ENCODE measurements at places on chromosomes 1 and 21.
A peak's percentile ranks its signal among the peaks of the same experiment; 100 is the strongest.

DNA sequence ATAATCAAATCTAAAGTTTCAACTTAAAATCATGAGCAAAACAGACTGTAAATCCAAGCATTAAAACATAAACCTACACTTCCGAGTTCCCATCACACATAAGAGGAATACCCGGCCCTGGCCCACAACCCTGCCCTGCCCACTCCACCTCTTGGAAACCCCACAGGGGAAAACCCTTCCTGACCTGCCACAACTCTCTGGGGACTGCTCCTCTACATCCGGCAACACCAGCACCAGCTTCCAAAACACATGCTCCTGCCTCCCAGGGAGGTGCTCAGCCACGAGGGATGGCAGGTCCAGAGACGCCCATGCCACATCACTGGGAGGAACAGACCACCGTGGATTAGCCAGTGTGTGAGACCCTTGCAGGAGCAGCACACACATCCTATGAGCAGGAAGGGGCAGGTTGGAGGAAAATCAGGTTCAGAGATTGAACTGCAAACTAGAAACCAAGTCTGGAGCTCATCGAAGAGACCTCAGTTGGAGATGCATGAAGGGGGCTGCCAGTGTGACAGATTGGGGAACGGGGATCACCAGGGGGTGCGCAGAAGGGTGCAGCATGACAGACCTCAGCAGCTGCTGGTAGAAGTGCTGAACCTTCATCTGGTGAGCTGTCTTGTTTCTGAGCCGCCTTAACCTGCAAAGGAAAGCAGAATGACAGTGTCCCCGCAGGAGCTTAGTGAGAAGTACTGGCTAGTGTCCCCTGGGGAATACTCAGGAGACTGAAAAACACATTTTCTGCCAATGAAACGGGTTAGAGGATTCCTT lies 25.8 kb upstream of the LSS start:
- DNase-seq = no peak

DNA sequence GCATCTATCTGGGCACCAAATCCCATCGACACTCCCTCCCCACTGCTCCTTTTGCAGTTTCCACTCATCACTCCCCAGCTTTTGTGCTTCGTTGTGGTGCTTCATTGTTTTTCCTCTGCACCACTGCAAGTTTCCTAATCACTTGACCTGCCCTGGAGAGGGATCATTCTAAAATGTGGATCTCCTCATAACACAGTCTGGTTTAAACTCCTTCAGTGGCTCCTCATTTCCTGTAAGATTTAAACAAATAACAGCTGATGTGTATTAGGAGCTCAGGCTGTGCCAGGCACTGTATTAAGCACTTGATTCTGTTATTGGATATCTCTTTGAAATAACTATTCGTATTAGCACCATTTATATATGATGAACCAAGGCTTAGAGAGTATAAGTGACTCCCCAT lies 51.3 kb downstream of the MAP10 start:
- DNase-seq = no peak

GRCh38 chr1:204435381-204435831 lies 23.8 kb upstream of the PPP1R15B start:
- no peak for DNase-seq

DNA sequence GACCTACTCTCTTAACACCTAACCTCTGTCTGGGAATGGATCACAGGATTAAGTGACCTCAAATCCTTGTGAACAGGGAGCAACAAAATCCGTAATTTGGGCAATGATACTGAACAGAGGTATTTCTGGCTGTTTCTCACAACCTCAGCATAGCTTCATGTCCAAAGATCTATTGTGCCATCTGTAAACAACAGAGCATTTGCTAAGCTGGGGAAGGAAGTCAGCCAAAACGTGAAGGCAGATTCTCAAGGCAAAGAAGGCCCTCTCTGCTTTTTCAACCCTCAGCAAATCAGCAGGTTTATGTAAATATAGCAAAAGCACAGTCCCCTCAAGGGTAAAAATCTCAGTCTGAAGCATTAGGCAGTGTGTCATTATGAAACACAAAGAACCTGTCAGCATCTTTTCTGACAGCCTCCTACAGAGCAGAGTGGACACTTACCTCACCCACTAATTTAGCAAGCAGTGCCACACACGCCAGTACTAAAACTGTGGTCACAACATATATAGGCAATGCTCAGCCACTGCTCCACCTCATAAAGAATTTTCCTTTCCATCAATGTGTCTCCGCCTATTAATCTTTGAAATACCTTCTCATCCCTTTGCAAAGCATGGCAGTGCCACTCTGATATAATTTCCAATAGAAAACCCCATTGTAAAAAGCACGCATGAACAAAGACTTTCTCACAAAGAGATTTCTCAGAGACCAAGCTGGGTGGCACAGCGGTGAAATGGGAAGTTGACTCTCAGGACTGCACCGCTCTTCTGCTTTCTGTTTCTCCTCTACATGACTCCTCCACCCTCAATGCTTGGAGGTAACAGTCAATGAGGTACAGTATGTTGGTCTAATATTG lies 188.0 kb downstream of the RERE start:
- DNase-seq = no peak

DNA sequence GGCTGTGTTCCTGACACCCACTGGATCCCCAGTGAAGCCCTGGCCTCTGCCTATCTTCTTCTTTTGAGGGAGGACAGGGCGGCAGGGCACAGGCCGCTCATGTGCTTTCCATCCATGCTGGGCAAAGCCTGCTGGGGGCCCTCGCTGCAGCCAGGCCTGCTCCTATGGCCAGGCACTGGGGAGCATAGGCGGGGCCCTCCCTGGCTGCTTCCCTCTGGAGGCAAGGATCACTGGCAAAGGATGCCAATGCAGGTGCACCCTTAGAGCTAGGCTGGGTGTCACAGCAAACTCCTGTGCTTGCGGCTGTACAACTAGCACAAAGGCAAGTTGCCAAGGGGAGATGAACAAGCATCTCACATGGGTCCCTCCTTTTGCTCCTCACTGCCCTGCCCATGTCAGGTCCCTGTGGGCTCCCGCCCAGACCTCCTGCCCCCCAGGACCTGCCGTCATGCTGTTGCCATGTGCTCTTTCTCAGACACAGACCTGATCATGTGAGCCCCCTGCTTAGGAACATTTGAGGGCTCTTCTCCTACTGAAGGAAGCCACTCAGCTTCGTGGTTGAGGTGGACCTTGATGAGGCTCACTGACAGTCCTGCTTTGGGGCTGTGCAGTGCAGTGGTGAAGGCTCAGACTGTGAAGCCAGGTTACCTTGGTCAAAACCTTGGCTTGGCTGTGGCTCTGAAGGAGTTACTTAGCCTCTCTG lies 393.6 kb downstream of the PTPRU start:
- DNase-seq = no peak

- DNase-seq = no peak
These were observed 169.4 kb downstream of the C1orf94 start for GRCh38 chr1:34346128-34346527.

- no peak for DNase-seq
These were observed 164.2 kb downstream of the NRIP1 start for GRCh38 chr21:14900611-14901010.

- no peak for DNase-seq
These were observed 54.1 kb upstream of the LYST start for GRCh38 chr1:235920596-235921375.

- DNase-seq = no peak
These were observed 56.3 kb upstream of the GALNT2 start for GRCh38 chr1:230010603-230011332.

DNA sequence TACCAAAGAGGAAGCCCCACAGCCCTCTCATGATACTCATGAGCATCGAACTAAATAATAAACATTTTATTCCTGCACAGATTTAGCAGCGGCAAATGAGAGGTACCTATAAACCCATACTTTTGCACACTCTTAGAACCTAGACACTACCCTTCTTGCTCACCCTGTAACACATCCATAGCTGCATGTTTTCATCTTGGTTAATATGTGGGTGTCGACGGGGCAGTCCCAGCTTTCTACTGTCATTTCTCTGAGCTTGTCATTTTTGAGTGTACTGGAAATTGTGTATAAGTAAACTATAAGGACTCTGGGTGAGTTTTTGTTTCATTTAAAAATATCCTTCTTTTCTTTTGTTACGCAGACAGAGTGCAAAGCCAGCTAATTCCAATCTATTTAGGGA lies 25.5 kb downstream of the OVGP1 start:
- no peak for DNase-seq

DNA sequence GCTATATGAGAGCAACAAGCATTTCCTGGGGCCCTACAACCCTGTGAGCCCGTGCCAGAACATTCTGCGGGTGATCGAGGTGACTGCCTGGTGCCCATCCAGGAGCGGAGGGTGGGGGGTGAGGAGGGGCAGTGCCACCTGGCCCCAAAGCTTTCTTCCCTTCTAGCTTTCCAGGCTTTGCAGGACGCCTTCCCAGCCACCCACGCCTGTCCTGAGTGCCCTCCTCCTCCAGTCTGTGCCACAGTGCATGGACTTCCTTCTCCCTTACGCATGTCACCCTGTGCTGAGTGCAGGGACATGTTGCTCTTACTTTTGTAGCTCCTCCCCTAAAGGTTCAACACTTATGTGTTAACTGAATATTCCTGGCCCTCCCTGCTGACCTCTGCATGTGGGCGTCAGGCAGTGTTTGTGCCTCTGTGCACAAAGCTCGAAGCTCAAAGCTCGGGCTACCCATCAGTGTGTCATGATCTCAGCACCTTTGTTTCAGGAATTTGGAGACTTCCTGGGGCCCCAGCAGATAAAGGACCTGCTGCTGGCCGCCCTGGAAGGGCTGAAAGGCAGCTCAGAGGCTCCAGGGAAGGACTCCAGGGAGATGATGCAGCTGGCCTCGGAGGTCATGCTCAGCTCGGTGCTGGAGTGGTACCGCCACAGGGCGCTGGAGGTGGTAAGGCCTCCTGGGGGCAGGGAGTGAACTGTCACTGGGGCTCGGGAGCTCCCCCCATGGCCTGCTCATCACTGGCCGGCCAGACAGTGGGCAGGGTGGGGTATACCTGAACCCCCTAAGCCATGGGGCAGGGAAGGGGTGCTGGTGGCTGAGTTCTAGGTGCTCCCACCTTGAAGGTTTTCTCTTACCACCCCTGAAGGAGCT lies 36.7 kb upstream of the TTC4 start:
- no peak for DNase-seq

DNA sequence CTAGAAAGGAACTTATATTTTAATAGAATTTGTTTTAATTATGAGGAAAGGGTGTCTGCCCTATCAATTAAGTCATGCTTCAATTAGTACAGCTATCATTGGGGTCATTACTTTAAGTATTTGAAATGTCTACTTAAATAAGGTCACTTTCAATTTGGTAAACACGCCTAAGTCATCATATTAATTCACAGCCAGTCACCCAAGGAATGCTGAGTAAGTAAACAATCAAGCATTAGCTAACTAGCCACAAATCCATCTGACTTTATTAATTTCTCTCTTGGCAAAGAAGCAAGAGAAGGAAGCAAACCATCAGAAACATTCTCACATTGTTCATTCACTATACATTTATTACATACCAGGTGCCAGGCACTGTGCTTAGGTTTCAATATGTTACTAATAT lies 1.2 kb upstream of the LRRC52 start:
- DNase-seq = no peak

DNA sequence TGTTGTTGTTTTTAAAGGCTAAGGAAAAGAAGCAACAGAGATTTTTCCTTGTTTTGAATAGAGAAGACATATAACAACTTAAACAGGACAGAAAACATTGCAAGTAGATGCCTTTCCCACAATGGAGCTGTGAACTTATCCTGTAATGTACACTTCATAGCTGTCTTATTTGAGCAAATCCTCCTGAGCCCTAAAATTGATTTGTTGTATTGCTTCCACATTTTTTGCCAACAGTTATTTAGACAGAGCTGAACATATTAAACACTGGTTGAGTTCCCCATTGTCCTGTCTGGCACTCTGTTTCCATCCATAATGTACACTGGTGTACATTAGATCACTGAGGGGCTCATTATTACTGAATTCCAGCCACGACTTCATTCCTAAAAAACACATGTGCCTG lies 32.2 kb downstream of the CACHD1 start:
- DNase-seq = no peak

DNA sequence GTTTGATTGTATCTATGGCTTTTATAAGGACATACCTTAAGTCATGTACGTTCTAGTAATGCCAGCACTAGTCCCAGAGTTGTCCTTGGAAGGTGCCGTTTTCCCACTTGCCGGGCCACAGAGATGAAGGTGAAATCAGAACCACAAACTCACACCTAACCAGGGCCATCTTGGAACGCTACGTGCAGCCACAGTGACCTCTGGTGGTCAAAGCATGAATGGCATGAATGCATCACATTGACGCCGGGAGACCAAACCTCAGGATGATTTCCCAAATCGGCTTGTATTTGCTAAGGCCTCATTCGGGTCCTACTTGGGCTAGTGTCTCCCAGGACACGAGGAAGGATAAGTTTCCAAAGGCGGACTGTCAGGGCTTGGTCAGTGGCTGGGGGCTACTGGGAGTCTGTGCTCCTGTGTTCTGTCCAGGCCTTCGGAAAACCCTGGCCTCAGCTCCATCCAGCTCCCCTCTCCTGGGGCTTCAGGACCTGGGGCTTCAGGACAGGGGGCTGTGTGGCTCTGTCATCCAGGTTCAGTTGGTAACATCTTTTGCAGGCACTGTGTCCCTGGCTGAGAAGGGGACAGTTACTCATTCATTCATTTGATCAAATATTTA lies 260.5 kb downstream of the PRDM2 start:
- peak; percentile 73 for DNase-seq

- no peak for DNase-seq
These were observed 105.7 kb downstream of the NME7 start for GRCh38 chr1:169261884-169262283.

GRCh38 chr1:112852276-112852675 lies 103.7 kb downstream of the SLC16A1 start:
- no peak for DNase-seq

DNA sequence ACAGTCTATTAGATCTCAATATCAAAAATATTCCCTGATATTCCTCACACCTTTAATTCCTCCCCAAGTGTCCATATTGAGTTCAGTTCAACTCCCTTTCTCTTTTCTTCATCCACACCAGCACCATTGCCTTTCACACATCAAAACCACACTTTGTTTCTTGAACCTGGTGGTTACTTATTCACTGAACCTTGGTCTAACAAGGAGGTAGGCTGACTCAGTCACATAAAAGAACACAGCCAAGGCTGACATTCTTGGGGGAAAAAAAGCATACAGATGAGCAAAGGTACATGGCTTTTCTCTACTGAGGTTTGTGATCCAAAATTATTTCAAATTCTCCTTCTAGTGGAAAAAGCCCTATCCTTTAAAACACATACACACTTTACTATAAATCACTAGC lies 131.7 kb upstream of the USH2A start:
- DNase-seq = no peak

DNA sequence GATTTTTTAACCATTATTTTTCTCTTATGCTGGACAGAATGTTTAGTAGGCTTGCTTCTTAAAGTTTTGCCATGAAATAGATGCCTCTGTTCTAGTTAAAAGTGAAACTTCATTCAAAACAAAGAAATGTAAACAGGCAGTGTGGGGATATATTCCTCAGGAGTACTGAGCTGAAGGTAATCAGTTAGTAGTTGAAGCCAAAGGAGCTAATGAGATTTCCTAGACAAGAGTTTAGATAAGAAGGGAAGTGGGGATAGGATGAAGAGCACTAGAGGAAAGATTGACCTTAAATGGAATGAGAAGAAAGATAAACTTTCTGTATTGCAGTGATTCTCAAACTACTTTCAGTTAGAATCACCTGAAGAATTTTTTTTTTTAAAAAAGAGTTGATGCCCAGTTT lies 23.9 kb downstream of the PRRC2C start:
- DNase-seq = no peak
